Stimulated activated CD4-positive, alpha-beta T cell treated with anti-CD3 and anti-CD28 coated beads, Interleukin-1b, Interleukin-23, amount 100 ng/mL, for 1 hour (primary cell): ENCODE measurements at places on chromosomes 2 and 18.

- no peak for DNase-seq
Observed at GRCh38 chr2:201901786-201902185, 95.4 kb downstream of the CDK15 start.

- DNase-seq = no peak
Observed at GRCh38 chr2:98608962-98609604, 694 bp downstream of the UNC50 start.

DNA sequence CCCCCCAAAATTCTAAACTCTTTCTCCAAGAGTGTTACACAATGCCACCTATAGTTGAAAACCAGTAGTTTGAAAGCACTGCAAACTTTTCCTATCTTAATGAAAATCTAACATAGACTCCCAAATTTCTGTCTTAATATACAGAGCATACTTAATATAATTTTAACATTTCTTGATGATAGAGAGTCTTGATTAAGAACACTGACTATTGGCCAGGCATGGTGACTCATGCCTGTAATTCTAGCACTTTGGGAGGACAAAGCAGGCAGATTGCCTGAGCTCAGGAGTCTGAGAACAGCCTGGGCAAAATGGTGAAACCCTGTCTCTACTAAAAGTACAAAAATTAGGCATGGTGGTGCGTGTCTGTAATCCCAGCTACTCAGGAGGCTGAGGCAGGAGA, 34.2 kb downstream of the ASXL2 start:
- no peak for DNase-seq

DNA sequence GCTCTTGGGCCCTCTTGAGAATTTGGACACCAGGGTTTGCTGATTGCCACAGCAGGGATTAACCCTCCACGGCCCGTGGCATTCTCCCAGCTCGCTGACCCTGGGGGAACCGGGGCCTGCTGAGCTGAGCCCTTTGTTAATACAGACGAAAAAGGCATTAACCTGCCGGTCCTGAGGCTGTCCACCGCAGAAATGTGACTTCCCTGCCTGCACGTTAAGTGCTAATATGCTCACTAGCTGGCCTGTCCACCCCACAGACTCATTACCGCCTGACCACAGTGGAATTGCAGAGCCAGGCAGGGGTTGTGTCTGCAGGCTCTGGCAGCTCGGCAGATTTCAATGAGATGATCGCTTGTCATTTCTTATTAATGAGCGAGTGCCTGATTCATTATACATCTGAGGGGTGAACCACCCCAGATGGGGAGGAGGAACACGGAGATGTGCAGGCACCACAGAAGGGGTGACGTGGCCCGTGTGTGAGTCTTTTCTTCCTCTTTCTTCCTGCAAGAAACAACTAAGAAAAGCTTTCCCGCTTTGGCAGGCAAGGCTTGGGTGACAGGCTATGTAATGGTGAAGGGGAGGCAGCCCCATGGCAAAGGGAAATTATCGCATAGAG, 126.0 kb downstream of the GLI2 start:
- no peak for DNase-seq

- DNase-seq = no peak
Observed at GRCh38 chr2:95158441-95158840, 1.2 kb downstream of the ZNF514 start.

DNA sequence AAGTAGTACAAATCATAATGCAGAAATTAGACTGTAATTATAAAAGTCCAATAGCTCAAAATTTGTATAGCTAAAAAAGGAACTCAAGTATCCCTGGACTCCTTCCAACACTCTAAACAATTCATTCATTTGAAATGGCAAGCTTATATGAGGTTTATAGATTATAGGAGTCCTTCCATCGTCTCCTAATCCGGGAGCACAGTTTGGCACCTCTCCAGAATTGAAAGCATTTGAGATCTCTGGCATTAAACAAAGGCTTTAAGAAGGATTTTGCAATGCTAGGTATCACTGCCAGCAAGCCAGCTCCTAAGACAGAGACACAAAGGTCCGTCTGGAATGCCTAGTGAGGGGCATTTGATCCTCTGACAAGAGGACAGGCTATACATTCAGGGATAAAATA, 90.9 kb downstream of the ACVR1 start:
- no peak for DNase-seq

DNA sequence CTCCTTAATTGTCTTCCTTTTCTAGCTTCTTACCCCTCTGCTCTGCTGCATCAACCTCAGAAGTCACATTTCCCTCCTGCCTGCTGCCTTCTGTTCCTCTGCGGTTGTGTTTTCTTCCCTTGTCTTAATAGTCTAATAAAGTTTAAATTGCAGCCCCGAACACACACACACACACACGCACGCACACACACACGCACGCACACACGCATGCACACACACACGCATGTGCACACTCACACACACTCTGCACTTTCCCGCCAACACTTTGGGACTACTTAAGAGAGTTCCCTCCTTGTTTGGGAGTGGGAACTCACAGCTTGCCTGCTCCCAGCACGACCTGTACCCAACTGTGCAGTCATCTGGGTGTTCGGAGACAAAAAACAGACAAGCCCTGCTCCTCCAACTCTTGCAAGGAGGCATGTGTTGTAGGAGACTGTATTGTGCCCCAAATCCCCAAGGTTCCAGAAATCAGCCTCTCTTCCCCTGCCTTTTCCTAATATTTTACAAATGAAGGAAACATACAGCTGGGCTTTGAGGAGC, 99.1 kb downstream of the SETBP1 start:
- DNase-seq = no peak

GRCh38 chr2:202069170-202070067, 3.6 kb upstream of the KIAA2012 start:
- no peak for DNase-seq

GRCh38 chr2:63053889-63054602, 3.4 kb downstream of the OTX1 start:
- DNase-seq = no peak

GRCh38 chr18:36653870-36654269, 174.9 kb downstream of the TPGS2 start:
- DNase-seq = no peak

DNA sequence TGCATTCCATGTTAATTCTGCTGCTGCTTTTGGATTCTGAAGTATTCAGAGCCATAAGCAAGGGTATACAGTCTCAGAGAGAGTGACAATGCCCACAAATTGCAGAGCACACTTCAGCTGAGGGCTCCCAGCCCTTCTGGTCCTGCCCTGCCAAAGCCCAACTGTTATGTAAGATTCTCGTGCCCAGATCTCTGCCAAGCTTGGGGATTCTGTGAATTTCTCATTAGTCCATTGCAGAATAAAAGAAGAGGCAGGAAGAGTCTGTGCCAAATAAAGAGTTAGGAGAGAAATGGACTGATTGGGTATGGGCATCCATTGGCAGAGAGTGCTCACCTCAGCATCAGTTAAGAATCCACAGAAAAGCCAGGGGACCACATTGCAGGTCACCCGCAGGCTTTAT, 112.0 kb upstream of the PNPT1 start:
- DNase-seq = no peak

DNA sequence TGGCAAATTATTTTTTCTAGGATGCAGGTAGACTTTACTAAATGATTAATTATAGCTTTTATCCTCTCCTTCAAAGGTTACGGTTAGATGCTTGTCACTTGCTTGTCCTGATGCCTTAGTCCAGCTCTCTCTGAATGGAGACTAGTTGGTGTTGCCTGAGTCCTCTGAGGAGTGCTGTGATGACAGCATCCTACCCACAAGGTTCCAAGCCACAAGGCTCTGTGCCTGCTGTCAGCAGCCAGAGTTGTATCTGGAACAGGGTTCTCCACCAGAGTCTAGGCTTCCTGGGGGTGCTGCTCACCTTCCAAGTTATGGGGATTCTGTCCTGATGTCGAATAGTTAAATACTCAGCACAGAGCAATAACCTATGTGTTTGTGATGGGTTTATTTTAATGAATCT, 125.7 kb downstream of the GALNT1 start:
- DNase-seq = no peak
